ENCODE measurements at places on chromosomes 12 and 14. TPM values are rescaled to one million over a fixed set of nuclear protein-coding genes. Genes with fewer than 3 reads are reported as not detected.

The MRPL42 gene
- 87.0 TPM for total RNA-seq

The GPD1 gene
- 0.88 TPM for total RNA-seq

The KRT8 gene
- total RNA-seq = not detected

The RTL1 gene
- not detected for total RNA-seq

The OTX2 gene
- not detected for total RNA-seq

The MTRFR gene
- total RNA-seq = 34.2 TPM

The NYNRIN gene
- not detected for total RNA-seq

The DLGAP5 gene
- 26.4 TPM for total RNA-seq

The B3GNT4 gene
- total RNA-seq = 0.29 TPM

The MIP gene
- total RNA-seq = not detected

The NOVA1 gene
- total RNA-seq = 0.13 TPM

The RPL6 gene
- total RNA-seq = 1,690 TPM

The SERPINA3 gene
- not detected for total RNA-seq

The DCN gene
- not detected for total RNA-seq

The SMCO3 gene
- total RNA-seq = not detected

The SLC22A17 gene
- total RNA-seq = 5.0 TPM

The PAX9 gene
- not detected for total RNA-seq

The SSTR1 gene
- not detected for total RNA-seq

The SERPINA5 gene
- not detected for total RNA-seq

The KCNC2 gene
- not detected for total RNA-seq

The UNC79 gene
- total RNA-seq = 0.03 TPM

The CRIP1 gene
- total RNA-seq = 97.1 TPM

The ARID2 gene
- 43.2 TPM for total RNA-seq

The TMEM121 gene
- 11.7 TPM for total RNA-seq

The FAR2 gene
- total RNA-seq = 5.4 TPM

The AQP2 gene
- total RNA-seq = not detected

The CLEC2D gene
- total RNA-seq = 371 TPM

The PLEKHD1 gene
- total RNA-seq = not detected

The STXBP6 gene
- not detected for total RNA-seq

The KICS2 gene
- 14.9 TPM for total RNA-seq

The TAS2R42 gene
- total RNA-seq = not detected

The MAGOHB gene
- total RNA-seq = 79.4 TPM

The RPGRIP1 gene
- not detected for total RNA-seq

The MIS18BP1 gene
- 66.4 TPM for total RNA-seq

The OR4K13 gene
- not detected for total RNA-seq

The CBLN3 gene
- total RNA-seq = 5.5 TPM

The ATXN7L3B gene
- 25.4 TPM for total RNA-seq

Measured in activated T-helper 1 cell treated with anti-CD3 and anti-CD28 coated beads, Interleukin-12 subunit alpha, Interleukin-12 subunit beta, Interleukin-2, Interleukin-4 antibody, amounts not matched to agents 30 ng/mL and 10 ng/mL and 1 ng/mL, durations not matched to agents 14 hours and 24 hours and 36 hours (primary cell).